ENCODE measurements at places on chromosomes 6 and 20. TPM values are rescaled to one million over a fixed set of nuclear protein-coding genes. Genes with fewer than 3 reads are reported as not detected.

C20orf204 gene
- total RNA-seq = 0.88 TPM

RPP21 gene
- total RNA-seq = 29.1 TPM

RGL2 gene
- 18.7 TPM for total RNA-seq

EHMT2 gene
- 51.1 TPM for total RNA-seq

SDC4 gene
- 172 TPM for total RNA-seq

OR2B6 gene
- total RNA-seq = not detected

AKIRIN2 gene
- 17.2 TPM for total RNA-seq

NINL gene
- 9.5 TPM for total RNA-seq

PDYN gene
- total RNA-seq = not detected

ZMYND8 gene
- total RNA-seq = 14.6 TPM

LIN28B gene
- total RNA-seq = 0.05 TPM

AK9 gene
- total RNA-seq = 6.5 TPM

MCCD1 gene
- total RNA-seq = not detected

OTOR gene
- not detected for total RNA-seq

GNRH2 gene
- 0.59 TPM for total RNA-seq

TNXB gene
- total RNA-seq = 0.89 TPM

EDN1 gene
- total RNA-seq = 2.8 TPM

COL9A1 gene
- total RNA-seq = not detected

ZSCAN12 gene
- 7.7 TPM for total RNA-seq

MOXD1 gene
- total RNA-seq = 118 TPM

TMEM151B gene
- 0.05 TPM for total RNA-seq

AVP gene
- not detected for total RNA-seq

RAET1G gene
- total RNA-seq = 1.8 TPM

PTCRA gene
- total RNA-seq = not detected

PERP gene
- total RNA-seq = 13.4 TPM

SLC22A7 gene
- not detected for total RNA-seq

TPX2 gene
- 28.5 TPM for total RNA-seq

ESF1 gene
- 14.0 TPM for total RNA-seq

GLP1R gene
- not detected for total RNA-seq

VGLL2 gene
- not detected for total RNA-seq

EYA2 gene
- not detected for total RNA-seq

DEFB112 gene
- not detected for total RNA-seq

HELZ2 gene
- 32.7 TPM for total RNA-seq

OPRM1 gene
- not detected for total RNA-seq

PTK6 gene
- 0.18 TPM for total RNA-seq

ARFGEF3 gene
- 1.1 TPM for total RNA-seq

SRF gene
- 28.9 TPM for total RNA-seq

VWA7 gene
- 0.09 TPM for total RNA-seq

IMPG1 gene
- total RNA-seq = not detected

DNAH8 gene
- total RNA-seq = not detected

AGER gene
- not detected for total RNA-seq

SLC35F1 gene
- not detected for total RNA-seq

ACTL10 gene
- total RNA-seq = 2.7 TPM

Data from smooth muscle cell of the umbilical artery (primary cell).